ENCODE measurements at places on chromosomes 16 and 17.

GRCh38 chr16:70746708-70747424, 54.1 kb downstream of the VAC14 start:
- no peak for DNase-seq

DNA sequence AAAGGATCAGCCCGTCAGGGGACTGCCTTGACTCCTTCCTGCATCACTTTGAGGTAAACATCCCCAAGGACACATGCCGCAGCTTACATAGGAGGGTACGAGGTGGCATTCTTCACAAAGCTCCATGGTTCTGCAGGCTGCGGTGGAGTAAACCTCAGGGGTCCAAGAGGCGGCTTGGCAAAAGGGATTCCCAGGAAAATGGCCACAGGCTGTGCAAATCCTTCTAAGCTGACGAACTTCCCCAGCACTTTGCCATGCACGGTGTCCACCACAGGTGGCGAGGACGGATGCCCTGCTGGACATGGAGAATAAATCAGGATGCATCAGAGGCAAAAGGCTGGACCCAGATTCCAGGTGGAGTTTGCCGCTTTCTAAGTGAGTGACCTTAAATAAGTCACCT, 4.2 kb downstream of the CES1 start:
- no peak for DNase-seq

DNA sequence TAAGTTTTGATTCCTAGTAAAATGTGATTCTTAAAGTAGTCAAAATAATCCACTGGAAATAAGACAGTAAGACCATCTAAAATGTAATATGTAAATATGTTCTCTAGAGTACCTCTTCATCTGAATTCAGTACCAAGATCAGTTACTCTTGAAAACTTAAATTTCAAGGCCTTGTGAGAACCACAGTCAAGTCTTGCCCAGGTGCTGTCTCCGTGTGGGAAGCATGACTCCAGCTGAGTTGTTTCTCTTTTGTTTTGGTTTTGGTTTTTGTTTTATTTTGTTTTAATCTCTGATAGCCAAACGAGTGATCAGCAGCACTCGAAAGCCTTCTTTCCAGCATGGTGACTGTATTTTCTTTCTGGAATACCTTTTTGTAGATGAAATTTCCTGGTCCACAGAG, 907.0 kb downstream of the KCNJ18 start:
- DNase-seq, result no peak

DNA sequence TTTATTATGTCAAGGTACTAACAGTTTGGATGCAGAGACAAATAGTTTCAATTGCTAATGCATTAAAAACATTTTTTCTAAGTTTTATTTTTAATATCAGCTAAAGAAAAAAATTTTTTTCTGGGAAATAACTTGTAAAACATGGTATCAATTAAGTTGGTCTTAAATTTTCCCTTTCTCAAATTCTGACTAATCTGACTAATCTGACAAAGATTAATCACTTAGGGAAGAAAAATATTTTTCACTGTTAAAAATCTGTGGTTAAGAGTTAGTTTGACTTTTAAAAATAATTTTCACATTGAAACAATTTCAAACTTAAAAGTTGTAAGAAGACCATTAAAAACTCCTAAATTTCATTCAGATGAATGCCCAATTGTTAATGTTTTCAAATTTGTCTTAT, 74.6 kb downstream of the MYO1D start:
- no peak for DNase-seq

DNA sequence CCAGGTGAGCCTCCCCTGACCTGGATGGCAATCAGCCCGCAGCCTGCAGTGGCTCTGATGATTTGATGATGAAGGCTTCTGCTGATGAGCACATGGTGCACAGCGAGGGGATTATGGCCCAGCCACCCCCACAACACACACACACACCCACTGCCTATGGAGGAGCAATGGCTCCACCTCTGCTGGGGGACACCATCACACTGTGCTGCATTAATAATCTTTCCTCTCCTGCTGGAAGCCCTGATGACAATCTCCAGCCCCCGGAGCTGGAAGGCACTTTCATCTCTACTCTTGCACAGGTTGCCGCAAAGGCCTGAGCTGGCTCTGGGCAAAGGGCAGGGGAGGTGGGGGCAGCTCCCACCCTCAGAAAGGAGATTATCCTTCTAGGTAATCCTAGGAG, 79.9 kb downstream of the PLXDC1 start:
- no peak for DNase-seq

GRCh38 chr16:83971165-83972130, 3.4 kb downstream of the NECAB2 start:
- no peak for DNase-seq

DNA sequence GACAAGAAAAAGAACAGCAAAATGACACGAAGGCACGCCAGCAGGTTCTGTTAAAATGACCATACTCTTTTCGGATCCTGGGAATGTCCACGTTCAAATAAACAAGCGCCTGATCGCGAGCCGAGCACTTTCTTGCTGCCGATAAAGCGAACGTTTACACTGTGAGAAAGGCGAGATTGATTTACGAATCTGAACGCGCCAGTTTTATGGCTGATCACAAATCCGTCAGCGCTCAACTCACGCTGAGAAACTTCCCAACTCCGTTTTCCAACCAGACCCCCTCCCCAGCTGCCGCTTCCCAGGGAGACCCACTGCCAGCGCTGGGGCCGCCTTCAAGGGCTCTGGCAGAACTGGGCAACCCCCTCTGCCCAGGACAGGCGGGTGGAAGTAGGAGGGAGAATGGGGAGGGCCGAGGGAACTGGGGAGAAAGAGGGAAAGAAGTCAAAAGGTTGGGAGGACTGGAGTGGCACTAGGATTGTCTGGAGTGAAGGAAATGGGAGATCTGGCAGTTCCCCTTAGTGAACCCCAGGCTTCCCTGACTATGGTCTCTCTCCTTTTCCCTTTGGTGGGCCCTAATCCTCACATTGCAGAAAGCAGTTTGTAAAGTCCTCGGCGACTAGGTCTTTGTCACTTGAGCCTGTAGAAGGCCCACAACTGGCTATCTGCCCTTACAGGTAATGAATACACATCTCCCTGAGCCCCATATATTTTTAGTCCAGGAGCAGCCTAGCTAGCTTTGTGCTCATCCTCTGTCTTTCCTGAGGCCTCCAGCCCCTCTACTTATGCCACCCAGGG, 6.9 kb downstream of the HOXB4 start:
- no peak for DNase-seq

GRCh38 chr17:19311421-19312215, 50.9 kb downstream of the B9D1 start:
- no peak for DNase-seq

GRCh38 chr16:54503011-54503855, 216.6 kb upstream of the IRX3 start:
- DNase-seq, result no peak

GRCh38 chr17:78960928-78961327, 18.8 kb downstream of the LGALS3BP start:
- no peak for DNase-seq

- DNase-seq, result no peak
Measured at GRCh38 chr16:54847207-54847606, 83.5 kb upstream of the IRX5 start.

GRCh38 chr16:7644811-7645210, 312.2 kb downstream of the RBFOX1 start:
- no peak for DNase-seq

- no peak for DNase-seq
Measured at GRCh38 chr17:14196377-14196997, 40.2 kb downstream of the CDRT15 start.

DNA sequence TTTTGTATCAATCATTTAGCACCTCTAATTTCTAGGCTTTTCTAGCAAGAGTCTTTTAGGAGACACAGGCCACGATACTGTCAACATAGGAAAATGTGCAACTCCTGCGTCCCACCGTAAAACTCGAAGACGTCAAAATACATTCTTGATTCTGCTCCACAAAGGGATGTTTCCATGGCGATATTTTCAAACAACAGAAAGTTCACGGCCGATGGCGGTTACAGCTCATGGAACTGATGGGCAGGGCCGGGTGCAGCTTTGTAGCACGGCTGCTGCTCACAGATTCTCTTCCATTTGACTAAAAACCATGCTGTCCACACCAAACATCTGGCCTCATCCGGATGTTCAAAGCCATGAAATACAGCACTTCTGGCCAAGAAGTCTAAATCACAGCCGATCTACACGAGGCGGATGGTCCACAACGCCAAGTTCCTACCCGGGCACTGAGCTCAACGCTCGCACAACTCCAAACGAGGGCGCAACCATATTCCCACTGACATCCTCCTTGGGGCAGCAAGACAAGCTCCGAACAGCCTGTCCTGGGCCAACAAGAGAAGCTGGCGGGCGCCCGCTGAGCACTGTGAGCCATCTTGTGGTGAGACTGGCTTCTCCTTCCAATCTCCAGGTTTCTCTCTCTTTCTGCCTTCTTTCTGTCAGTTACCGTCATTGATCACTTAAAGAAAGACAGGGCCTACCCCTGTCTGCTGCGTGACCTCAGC, 79.8 kb downstream of the ZNF778 start:
- DNase-seq, result no peak

DNA sequence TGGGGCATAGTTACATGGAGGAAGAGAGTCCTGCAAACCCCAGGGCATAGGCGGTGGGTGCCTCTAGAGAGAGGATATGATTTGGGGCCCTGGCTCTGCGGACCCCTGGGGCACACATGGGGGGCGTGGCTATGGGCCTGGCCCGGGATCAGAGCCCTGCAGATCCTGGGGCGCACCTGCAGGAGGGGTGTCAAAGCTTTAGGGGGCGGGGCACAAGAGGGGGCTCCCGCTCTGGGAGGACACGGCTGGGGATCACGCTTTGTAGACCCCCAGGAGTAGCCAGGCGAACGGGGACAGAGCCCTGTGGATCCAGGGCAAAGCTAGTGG, 497 bp downstream of the BCL7C start:
- DNase-seq, result no peak
